Sciatic nerve (tissue), 2 donors: ENCODE measurements at places on chromosomes 1 and 21.

DNA sequence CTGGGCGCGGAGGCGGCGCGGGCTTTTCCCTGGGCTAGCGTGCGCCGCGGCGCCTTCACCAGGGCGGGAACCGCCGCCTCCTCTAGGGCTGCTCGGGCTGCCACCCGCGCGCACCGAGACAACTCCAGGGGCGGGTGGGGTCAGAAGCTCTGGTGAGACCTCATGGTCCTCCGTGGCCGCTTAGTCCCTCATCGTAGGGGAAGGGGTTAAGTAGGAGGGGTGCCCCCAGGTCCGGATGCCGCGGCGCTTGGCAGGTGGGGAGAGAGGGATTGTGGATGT is 559 bp downstream of the SERTAD4 start:
- no peak for DNase-seq

DNA sequence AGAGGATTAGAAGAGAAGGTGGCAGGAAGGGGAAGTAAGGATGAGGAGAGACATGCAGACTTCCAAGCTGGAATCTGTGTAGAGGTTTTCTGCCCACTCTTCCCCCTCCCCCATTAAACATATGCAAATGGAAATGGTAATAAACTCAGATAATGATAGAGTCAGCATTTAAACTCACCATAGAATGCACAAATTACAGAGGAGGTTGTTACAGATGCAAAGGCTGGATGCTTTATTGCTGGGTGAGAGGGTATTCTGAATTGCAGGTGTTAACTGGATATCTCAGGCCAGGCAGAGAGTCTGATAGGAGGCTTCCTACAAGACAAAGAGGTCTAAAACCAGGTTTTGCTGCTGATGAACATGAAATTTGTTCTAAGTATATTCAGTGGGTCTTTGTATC is 372.5 kb downstream of the SEC16B start:
- DNase-seq, result no peak

GRCh38 chr1:214939180-214939579 is 143.4 kb upstream of the KCNK2 start:
- no peak for DNase-seq

GRCh38 chr1:47663286-47663685 is 225.4 kb downstream of the FOXD2 start:
- DNase-seq, result no peak

GRCh38 chr1:100481303-100481702 is 56.6 kb upstream of the GPR88 start:
- no peak for DNase-seq

DNA sequence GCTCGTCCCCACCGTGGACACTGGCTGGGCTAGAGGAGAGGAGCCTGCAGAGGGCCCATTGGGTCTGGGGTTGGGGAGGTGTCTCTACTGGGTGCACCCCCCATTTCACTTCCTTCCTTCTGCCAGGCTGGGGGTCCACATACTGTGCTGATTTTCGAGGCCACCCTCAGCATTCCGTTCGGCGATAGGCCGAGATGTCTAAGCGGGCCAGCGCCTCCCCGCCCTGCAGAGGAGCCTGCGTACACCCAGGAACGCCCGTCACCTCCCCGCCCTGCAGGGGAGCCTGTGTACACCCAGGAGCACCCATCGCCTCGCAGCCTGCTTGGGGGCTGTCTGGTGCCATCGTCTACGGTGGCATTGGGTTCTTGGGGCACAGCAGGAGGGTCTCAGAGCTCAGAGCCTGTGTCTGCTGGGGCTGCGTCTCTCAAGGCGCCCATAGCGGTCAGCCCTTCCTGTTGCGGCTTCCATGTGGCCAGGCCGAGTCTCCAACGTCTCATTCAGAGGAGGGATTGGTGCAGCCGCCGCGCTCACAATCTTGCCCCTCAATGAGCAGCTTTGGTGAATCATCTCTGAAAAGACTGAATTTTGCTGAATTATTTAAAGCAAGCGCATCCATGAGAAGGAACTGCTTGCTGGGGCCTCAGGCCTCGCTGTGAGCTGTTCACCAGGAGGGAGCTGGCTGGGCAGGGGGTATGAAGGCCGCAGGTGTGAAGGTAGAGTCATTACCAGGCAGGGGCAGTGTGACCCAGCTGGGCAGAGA is 30.7 kb upstream of the AGPAT3 start:
- DNase-seq, result no peak

- no peak for DNase-seq
Observed at GRCh38 chr1:100448366-100448765, 89.6 kb upstream of the GPR88 start.

GRCh38 chr1:232978091-232978634 is 27.8 kb downstream of the NTPCR start:
- no peak for DNase-seq

DNA sequence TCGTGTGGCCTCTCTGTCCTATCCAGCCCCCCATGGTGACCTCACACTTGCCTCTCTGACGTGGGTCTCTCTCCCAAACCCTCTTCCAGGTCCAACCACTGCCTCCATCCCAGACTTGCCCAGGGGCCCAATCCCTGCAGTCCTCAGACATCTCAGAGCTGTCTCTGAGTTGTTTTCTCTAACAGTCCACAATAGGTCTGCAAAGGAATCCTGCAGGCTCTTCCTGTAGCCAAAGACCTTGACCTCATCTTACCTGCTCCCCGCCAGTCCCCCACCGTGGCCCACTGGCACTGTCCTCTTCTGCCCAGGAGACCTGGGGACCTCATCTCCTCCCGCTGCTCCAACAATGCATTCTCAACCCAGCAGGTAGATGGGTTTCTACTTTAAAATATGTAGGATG is 10.0 kb downstream of the RNF187 start:
- DNase-seq, result no peak

DNA sequence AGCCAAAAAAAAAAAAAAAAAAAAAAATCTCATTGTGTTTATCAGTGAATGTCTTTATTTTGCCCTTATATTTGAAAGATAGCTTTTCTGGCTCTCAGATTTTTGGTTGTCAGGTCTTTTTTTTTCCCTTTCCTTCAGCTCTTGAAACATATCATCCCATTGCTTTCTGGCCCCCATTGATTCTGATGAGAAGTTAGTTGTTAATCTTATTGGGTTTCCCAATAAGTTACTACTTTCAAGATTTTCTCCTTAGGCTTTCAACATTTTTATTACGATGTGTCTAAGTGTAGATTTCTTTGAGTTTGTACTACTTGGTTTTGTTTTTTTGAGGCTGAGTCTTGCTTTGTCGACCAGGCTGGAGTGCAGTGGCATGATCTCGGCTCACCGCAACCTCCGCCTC is 14.7 kb upstream of the SOAT1 start:
- no peak for DNase-seq

GRCh38 chr1:234612352-234613127 is 2.6 kb upstream of the IRF2BP2 start:
- peak; percentile 93 for DNase-seq

DNA sequence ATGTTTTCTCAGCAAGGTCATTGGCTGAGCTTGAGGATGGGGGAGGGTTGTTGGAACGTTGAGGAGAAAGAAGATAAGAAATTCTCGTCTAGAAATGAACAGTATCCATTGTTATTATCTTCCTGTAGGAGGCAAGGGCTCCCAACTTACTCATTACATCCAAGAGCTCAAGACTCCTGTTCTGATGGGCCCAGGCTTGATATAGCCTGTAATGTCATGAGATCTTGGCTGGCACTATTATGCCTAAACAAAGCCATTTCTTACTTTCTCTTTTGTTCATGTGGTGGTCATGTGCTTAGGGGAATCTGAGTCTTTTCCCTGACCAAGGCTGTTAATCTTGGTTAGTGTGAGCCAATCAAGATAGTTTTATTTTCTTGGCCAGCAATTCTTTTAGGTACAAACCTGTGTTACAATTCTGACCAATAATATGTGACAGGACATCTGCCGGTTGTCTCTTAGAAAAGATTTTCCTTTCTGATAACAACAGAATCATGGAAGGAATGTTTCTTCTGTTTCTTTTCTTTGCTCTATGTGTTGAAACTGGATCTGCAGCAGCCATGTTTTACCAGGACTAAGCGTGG is 15.2 kb upstream of the IGSF3 start:
- no peak for DNase-seq

DNA sequence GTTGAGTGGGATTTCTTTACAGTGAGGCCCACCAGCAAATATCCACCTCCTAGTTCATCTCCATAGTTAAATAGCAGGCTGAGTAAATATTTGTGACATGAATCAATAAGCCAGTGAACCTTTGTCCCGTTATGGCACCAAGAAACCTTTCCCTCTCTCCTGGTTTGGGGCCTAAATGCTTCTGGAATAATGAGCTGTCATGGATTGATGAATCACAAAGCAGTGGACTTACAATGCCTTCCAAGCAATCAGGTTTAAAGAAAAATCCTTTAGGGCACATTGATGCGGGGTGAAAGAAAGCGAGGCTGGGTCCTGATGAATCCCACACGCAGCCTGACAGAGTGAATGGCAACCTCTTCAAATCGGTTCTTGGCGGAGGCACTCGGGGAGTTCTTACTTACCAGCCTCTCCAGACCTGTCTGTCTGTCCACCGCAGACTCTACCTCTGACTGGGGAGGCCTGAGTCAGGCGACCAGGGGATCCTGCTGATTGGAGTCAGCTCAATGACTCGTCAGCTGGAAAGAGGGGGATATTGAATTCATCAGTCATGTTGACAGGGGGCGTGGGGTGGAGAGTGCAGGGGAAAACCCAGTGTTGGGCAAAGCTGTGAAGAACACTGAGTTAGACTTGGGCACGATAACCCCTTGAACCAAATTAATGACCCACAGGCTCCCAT is 247.3 kb downstream of the PLPP3 start:
- DNase-seq, result no peak

- DNase-seq, result no peak
Observed at GRCh38 chr1:242432491-242433095, 91.9 kb downstream of the PLD5 start.

- peak; percentile 63 for DNase-seq
Observed at GRCh38 chr21:20999659-21000058, 1.4 kb downstream of the NCAM2 start.

- no peak for DNase-seq
Observed at GRCh38 chr1:149917571-149918144, at the start of gene SV2A. Gene SV2A (minus strand): TSS chr1:149917844. CDS start chr1:149913840, 4,004 bp downstream.

GRCh38 chr1:181392613-181393220 is 90.6 kb upstream of the CACNA1E start:
- DNase-seq, result no peak

DNA sequence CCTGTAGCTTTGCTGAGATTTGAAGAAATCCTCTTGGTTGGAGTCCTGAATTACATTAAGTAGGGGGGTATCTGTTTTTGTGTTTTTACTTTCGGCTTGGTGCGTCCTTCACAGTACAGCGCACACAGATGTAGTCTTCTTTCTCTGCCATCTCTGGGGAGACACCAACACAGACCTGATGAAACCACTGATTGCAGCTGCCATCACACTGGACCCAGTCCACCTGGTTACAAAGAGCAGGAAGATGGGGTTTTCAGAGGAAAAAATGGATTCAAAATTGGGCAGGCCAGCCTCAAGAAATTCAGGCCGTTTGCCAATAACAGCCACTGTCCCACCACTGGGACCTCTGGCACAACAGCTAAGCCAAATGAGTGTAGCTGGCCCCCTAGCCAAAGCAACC is 18.7 kb upstream of the SYT2 start:
- DNase-seq, result no peak

DNA sequence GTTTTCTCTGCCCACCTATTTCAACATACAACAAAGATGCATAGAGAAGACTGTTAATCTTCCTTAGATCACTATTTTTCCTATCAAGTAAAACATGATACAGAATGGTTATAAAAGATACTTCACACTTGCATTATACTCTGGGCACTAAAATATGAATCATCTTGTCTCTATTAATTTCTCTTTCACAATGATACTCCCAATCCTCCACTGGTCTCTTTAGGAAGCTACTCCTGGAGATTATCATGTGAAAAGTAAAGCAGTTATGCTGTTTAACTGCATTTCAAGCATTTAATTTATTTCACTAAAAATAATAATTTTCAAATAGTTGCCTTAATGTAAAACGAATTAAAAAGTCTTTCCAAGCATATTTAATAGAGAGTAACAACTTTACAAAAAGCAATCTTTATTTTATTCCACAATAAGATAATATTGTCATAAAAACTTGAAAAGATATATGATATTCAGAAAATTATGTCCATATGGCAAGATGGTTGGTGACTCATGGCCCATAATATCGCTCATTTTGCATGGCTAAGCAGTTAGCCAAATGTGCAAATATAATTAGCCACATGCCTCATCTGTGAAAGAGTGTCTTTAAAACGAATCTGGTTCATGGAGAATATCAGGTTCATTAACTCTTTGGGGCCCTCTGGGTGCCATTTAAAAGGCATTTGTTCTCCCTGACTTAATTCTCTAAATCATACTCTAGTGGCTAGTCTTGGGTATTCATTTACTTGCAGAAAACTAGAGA is 1569.0 kb upstream of the B3GALT2 start:
- DNase-seq, result no peak

DNA sequence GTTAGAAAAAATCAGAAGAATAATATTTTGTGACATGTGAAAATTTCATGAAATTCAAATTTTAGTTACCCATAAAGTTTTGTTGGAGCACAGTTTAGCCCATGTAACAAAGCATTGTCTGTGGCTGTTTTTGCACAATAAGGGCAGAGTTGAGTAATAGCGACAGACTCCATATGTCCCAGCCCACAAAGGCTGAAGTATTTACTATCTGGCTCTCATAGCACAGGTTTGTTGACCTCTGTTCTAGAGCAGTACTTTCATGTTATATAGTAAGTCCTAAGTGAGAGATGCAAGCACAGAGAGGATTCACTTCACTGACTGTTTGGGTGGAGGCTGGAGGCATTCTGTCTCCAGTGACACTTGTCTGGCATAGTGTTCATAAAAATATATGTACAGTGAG is 6.8 kb downstream of the LAMC1 start:
- DNase-seq, result no peak

- no peak for DNase-seq
Observed at GRCh38 chr1:219374636-219375035, 201.0 kb downstream of the LYPLAL1 start.

GRCh38 chr1:173201969-173202368 is 5.2 kb downstream of the TNFSF4 start:
- no peak for DNase-seq

DNA sequence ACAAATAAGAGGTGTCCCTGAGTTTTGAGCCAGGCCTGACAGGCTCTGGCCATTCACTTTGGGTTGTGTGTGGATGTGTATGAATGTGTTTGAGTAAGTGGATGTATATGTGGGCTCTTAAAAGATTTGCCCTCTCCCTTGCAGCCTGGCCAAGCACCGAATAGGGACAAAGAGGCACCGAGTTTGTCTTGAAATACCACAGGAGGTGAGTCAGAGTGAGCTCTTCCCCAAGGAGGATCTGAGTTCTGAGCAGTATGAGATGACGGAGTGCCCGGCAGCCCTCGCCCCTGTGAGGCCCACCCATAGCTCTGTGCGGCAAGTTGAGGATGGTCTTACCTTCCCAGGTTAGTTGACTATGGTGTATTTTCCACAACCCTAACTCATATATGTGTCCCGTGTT is 19.0 kb downstream of the KDM4A start:
- no peak for DNase-seq

GRCh38 chr1:218547957-218548730 is 203.0 kb downstream of the TGFB2 start:
- no peak for DNase-seq
